ENCODE measurements at places on chromosomes 6 and 20.
A peak's percentile ranks its signal among the peaks of the same experiment; 100 is the strongest.

DNA sequence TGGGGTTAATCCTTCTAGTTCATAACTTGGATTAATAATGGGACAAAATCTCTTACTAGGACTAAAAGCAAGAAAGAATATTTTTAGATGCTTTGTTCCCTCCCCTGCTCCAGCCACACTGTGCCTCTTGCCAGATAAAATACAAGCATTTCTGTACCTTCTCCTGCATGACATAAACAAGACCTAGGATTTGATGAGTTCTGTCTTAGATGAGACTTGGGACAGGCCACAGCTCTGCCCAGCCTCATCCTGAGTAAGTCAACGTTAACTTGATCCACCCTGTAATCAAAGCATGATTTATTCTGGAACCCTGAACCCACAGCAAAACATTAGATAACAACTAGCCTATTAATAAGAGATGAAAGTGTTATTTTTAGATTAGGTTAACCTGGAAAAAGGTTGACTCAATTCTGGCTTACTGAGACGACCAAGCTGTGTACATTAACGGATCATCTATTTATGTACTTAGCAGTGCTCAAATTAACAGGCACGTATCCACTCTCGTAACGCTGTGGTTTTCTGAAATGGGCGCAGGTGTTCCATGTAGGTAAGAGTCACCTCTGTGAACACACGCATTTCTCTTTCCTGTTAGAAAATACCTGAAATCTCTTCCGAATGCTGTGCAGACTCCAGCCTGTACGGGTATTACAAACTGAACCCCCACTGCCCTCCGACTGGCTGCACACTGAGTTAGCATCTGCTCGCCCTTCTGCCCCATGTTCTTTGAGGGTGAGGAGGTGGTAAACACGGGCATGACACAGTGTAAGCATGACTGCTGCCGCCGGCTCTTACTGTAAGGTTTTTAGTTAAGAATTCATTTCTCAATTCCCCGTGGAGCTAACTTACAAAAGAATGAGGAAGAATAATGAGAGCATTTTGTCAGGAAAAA, 132.1 kb upstream of the FOXQ1 start:
- no peak for DNase-seq

DNA sequence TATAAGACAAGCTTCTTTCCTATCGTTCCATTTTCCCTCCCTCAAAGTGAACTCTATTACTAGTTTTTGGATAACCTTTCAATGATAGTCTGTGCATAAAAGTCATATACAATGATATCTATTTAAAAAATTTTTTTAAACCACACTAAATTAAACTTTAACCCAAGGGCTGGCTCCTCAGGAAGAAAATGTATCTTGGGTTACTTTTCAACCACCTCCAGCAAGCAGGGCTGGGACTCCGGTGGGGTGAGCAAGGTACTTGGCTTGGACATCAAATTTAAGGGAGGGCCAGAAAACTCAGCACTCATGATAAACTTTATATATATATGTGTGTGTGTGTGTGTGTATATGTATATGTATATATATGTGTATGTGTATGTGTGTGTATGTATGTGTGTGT, 13.9 kb upstream of the PPP1R3G start:
- no peak for DNase-seq

GRCh38 chr6:84870672-84871071, 106.3 kb upstream of the TBX18 start:
- DNase-seq = no peak

GRCh38 chr20:15100506-15101160, 763.2 kb upstream of the FLRT3 start:
- no peak for DNase-seq

GRCh38 chr6:87767478-87767877, 65.4 kb upstream of the AKIRIN2 start:
- no peak for DNase-seq

- DNase-seq = no peak
Observed at GRCh38 chr6:37910998-37911397, 91.5 kb downstream of the ZFAND3 start.

DNA sequence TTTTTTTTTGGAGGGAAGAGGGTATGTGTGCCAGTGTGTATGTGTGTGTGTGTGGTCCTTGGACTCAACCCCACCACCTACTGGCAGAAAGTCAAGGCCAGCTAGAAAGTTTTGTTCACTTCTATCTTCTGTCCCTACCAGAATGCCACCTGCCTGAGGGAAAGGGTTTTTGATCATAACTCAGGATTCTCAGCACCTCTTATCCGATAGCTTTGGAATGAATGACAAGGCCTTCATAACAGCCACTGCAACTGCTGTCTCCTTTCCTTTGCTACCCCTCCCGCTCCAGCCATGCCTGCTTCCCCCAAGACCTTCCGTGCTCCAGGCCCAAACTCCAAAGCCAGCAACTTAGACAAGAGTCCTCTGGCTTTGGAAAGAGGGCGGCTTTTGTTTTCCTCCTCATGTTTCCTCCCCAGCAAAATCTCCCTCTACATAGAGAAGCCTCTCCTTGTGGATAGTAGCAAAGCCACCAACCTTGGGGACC, 18.7 kb downstream of the BTN3A1 start:
- DNase-seq = no peak

DNA sequence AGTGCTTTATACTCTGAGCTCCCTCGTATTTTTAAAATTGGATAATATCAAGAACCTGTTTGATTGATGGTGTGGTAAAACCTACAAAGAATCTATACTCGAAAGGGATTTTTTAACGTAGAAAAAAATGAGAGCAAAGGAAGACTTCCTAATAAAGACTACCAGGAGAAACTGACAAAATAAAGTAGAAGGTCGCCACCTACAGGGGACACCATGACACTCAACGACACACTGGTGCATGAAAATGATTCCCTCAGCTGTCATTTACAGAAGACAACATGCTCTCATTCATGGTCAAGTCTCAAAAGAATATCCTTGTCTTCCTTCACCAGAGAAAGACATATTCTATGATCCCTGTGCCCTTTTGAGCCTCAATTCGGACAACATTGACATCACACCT, 10.1 kb upstream of the NHSL1 start:
- DNase-seq = peak; percentile 18

- DNase-seq = peak; percentile 38
Observed at GRCh38 chr20:41173161-41173721, 35.9 kb downstream of the PLCG1 start.

DNA sequence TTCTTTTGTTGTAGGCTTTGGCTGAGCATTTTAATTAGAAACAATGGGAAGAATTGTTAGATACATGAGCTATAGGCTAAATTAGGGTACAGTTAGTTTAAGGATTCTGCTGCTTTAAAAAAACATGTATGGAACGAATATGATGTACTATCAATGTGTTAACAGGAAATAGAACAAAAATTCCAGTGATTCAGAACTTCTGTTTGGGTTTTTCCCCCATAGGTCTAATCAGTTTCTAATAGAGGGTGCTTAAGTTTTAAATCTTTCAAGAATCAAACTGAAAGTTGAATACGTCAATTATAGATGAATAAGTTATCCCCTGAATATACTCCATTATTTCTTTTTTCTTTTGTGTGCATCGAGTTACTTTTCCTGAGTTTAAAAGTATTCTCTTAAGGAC, 1.9 kb downstream of the TAB2 start:
- no peak for DNase-seq

GRCh38 chr6:106072501-106073090, 13.5 kb upstream of the PRDM1 start:
- no peak for DNase-seq

- no peak for DNase-seq
Observed at GRCh38 chr6:134666125-134666524, 283.8 kb downstream of the ALDH8A1 start.

- no peak for DNase-seq
Observed at GRCh38 chr6:150325066-150325772, 43.6 kb upstream of the IYD start.

DNA sequence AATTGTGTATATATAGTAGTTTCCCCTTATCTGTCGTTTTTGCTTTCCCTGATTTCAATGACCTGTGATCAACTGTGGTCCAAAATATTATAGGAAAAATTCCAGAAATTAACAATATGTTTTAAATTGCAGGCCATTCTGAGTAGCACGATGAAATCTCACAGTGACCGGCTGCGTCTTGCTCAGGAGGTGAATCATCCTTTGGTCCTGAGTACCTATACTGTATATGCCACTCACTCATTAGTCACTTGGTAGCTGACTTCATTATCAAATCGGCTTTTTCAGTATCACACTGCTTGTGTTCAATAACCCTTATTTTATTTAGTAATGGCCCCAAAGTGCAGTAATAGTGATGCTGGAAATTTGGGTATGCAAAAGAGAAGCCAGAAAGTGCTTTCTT, 728.3 kb upstream of the EYS start:
- no peak for DNase-seq

GRCh38 chr20:49230021-49230420, 10.8 kb downstream of the DDX27 start:
- DNase-seq = no peak

- no peak for DNase-seq
Observed at GRCh38 chr20:37905671-37906613, 3.0 kb downstream of the VSTM2L start.

DNA sequence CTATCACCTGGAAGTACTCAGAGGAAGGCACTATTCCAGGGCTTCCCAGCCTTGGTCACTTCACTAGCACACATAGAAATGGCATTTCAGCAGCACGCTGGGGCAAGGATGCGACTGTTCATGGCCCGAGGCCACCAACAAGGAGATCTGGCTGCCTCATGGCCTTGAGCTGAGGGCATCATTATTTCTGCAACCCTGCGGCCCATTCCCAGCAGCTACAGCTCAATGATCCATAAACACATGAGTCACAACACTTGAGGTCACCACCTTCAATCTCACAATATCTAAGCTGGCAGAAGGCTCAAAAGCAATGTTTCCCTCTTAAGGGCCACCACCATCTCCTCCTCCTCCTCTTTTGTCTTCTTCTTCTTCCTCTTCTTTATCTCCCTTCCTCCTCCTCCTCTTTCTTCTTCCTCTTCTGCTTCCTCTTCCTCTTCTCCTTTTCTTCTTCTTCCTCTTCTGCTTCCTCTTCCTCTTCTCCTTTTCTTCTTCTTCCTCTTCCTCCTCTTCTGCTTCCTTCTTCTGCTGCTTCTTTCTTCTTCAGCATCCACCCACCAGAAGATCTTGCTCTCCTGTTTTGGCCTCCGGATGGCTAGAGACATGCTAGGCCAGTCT, 382.9 kb upstream of the CNR1 start:
- DNase-seq = no peak

- DNase-seq = peak; percentile 70
Observed at GRCh38 chr6:37502703-37503291, 3.1 kb upstream of the CCDC167 start.

DNA sequence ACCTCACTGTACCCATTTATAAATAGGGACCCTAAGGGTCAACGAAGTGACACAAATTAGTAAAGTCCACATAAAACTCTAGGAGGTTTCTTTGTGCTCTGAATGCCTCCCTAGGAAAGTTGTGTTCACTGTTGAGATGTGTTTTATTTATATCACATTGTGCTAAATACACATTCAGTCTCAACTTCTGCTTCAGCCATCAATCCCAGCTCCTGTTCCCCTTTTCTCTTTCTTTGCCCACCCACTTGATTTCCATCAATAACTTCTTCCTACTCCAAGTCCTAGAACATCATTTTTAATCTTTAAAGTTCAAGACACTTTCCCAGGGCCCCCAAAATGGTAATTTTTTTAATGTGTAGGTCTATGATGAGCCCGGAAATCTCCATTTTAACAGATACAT, 208.3 kb upstream of the RAB32 start:
- no peak for DNase-seq

- DNase-seq = no peak
Observed at GRCh38 chr20:20791664-20792568, 79.5 kb upstream of the RALGAPA2 start.

- peak; percentile 22 for DNase-seq
Observed at GRCh38 chr6:130697995-130698535, 129.1 kb upstream of the SMLR1 start.
